ENCODE measurements at places on chromosomes 2 and 18.

- no peak for DNase-seq
These were observed 21.7 kb upstream of the RAB11FIP5 start for GRCh38 chr2:73134471-73134870.

DNA sequence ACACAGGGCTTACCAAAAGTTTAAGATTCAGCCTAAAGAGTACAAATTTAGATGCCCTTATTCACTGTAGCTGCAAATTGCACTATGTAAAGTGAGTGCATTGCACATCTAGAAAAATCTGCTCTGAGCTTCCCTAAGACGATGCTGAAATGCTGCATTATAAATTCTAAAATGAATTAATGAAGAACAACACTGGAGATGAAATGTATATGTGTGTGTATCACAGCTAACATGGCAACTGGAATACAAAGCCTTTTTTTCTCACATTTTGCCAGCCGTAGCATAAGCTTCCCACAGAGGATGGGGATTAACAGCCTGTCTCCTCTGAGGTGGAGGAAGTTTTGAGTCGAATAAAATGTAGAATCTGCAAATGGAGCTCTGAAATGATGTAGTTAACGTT, 338.3 kb upstream of the ZEB2 start:
- no peak for DNase-seq

GRCh38 chr2:183001948-183002347, 36.3 kb downstream of the NCKAP1 start:
- DNase-seq: no peak

- no peak for DNase-seq
These were observed 231.1 kb downstream of the LRP1B start for GRCh38 chr2:141899740-141900139.

GRCh38 chr2:228344531-228344930, 163.0 kb upstream of the SPHKAP start:
- no peak for DNase-seq

DNA sequence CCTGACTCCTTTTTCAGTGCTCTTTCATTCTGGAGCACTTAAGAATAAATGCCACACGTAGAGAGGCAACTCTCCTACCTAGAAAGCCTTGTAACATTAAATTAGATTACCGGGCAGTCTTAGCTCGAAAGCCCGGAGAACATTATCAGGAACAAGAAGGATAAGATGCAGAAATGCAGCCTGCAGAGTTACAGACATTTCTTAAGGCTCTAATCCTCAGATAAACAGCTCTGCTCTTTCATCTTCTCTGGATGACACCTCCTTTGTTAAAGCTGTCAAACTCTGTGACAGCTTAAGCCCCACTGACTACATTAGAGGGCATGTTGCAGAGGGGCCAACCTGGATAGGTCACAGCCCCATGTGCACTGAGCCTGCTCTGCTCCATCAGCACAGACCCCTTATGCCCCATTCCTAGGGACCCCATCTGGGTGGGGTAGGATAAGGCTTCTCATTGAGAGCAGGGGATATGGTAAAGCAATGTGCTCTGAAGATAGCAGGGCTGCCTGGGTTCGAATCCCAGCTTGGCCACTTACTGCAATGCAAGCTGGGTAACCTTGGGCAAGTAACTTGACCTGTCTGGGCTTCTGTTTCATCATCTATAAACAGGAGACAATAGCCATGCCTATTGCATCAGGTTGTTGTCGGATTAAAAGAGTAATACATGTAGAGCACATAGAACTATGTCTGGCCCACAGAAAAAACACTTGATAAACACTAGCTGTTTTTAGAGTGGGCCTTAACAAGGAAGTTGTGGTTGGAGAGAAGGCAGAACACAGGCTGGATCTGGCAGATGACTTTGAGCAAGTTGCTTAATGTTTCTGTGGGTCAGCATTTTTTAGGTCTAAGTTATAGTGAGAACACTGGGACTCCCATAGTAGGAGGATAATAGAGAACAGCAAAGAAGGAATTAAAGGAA, 111.4 kb downstream of the THNSL2 start:
- DNase-seq: no peak

- no peak for DNase-seq
These were observed 38.5 kb downstream of the NTSR2 start for GRCh38 chr2:11631462-11631861.

GRCh38 chr2:55045780-55046179, 4.5 kb downstream of the RTN4 start:
- DNase-seq: no peak

GRCh38 chr2:1656326-1656960, 87.9 kb downstream of the PXDN start:
- no peak for DNase-seq

GRCh38 chr2:101625387-101625786, 72.1 kb upstream of the MAP4K4 start:
- DNase-seq: no peak

GRCh38 chr2:117555965-117556364, 258.5 kb upstream of the DDX18 start:
- DNase-seq: no peak

DNA sequence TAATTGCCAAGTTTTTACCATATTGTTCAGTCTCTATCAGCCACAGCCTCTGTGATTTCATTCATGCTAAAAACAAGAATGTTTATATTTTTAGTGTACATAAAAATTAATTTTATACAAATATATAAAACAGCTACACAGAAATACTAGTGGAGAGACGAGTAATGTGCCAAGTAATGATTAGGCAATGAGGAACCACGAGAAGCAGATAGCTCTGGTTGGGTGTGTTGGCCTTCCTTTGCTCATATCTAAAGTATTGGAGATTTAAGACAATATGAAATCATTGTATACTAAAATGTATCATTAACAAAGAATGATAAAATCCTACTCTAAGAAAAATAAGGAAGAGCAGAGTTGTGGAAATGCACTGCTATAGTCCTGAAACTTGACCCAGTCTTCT, 326.7 kb downstream of the AGAP1 start:
- no peak for DNase-seq

GRCh38 chr2:169716938-169717690, 16.5 kb upstream of the KLHL23 start:
- no peak for DNase-seq

DNA sequence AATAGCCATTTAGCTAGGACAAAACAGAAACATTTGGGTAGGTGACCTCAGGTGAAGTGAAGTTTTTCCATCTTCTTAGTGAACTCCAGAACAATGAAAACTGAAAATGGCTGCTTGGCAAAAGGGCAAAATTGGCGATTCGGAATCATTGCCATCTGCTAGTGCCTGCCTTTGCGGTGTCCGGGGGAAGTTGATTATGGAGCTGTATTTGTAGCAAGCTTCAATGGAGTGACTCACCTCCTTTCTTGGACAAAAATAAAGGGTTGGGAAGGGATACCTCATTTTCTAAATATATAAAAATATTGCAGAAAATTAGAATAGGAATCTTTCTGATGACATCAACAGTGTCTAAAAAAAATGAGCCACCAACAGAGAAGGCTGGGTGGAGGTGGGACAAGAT, 460.5 kb downstream of the TGIF1 start:
- no peak for DNase-seq

- no peak for DNase-seq
These were observed 476.8 kb downstream of the MBD2 start for GRCh38 chr18:53747663-53748160.

GRCh38 chr18:78983512-78983911, 3.9 kb downstream of the SALL3 start:
- no peak for DNase-seq

- DNase-seq: no peak
These were observed 291.9 kb downstream of the PHLPP1 start for GRCh38 chr18:63007231-63007630.

DNA sequence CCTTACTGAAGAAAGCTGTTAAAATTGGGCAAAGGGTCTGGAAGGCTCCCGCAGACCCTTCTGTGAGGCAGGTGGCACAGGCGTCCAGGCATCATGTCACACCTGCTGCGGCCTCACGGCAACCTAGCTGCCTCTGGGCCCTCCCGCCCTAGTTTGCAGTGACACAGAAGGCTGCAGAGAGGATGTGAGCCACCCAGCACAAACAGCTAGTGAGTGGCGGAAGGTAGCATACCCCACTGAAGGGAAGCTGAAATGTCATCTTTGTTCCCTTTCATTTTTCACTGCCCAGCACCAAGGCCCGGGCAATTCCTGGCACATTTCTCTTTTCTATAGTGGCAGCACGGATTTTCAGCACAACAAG, 53.8 kb downstream of the TRAPPC12 start:
- DNase-seq: no peak

DNA sequence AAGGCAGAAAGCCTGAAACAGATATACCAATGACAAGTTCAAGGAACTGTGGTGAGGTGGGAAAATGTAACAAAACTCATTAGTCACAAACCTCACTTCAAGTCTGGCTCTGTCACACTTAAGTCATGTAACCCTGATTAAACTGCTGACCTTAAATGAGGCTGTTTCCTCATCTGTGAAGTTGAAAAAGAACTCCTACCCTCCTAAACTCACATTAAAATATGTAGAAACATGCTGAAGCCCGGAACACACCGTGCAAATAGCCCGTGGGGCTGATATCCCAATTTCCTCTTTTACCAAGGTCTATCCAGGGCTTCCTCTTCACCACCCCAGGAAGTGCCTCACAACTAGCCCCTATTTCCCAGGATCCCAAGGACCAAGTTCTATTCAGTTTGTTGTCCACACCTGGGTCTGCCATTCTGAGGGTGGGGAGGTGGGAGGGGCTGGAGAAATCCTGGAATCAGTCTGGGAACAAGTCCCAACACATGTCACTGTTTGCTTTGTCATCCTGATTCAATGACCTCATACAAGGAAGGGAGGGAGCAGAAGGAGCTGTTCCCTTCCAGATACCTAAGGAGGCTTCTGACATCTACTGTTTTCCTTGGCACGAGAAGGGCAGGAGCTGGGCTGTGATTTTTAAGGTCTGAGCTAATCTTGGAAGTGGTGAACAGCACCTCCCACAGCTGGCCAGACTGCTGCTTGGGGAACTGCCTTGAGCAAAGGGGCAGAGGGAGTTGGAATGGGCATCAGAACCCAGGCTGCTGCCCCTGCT, 42.3 kb downstream of the SLC4A1AP start:
- DNase-seq: no peak

DNA sequence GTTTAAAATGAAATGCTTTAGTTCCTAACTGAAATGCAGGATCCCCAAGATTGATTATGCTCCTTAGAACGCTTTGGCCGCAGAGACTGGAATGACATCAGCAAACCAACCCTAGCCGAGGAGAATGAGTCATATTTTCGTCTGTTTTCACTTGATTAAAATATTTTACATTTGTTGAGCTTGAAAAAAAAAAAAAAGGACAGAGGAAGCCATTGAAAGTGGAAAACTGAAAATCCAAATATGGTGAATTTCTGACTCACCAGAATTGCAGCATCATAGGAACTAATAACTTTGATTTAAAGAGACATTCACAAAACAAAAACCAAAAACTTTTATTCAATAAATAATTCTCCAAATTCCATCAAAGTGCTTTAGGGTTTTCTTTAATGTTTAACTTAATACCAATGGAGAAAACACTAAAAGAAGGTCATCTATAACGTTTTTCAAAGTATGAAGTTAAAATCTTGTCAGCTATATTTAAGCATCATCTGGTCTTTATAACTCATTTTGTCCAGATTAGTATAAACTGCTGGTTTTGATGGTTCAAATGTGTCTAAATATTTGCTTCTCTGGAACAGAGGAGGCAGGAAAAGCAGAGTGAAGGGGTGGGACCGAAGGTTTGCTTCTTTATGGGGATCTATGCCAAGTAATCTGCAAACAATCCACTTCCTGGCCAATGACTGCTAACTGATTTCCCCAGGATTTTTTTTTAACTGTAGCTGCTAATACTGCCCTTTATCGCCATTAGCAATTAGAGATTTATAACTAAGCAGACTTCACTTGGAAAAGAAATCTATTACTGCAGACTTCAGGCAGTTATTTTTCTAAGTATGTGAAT, 30.9 kb upstream of the COL5A2 start:
- no peak for DNase-seq

DNA sequence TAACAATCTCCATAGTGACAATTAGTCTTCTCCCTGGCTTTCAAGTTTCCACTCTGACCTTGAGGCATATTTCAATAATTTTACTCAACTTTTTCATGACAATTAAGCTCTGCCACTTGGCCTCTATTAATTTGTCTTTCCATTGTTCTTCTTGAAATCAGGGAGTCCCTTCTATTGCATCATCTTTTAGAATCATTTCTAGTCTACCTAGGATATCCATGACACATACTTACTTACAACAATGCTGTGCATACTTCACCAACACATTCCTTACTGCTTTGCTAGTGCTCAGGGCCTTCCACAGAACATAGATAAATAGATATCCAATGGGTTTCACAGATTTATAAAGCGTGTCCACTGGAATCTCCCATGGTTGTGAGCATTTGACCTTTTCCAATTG, 331.5 kb upstream of the LRP1B start:
- no peak for DNase-seq

DNA sequence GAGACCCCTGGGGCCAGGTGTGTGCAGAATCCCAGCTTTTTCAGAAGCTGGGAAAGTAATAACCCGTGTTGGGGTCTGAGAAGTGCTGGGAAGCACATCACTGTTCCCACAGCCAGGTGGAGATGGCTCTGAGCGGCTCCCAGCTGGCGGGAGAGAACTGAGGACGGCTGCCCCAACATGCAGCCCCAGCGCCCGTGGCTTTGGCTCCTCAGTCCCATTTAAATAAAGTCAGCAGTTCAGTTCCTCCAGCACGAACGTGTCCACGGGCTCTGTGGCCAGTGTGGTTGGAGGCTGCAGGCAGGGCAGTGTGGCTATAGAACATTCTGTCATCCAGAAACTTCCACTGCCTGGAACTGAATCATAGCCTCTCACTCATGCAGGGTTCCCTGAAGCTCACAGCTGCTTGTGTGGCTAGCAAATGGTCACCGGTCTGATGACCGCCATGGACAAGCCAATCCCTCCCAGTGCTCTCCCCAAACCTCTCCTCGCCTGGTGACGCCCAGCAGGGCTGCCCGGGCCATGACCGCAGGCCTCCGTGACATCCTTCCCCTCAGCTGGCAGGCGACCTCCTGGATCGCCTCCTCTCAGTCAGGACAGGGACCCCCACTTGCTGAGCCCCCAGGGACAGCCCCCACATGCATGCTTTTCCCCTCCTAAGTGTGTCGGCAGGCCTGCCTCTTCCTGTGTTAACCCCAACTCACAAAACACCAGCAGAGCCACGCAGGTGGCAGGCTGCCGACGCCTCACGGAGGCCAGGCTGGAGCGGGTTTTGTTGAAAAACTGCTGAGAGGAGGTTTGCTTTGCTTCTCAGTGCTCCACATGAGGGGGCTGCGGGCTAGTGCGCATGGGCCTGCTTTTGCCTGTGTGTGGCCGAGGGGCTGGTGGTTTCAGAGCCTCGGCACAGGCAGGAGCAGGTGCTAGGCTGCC, 1.3 kb downstream of the RTP5 start:
- DNase-seq: no peak

Data from activated CD4-positive, alpha-beta T cell treated with anti-CD3 and anti-CD28 coated beads for 1 hour (primary cell).